Hematopoietic multipotent progenitor cell (in vitro differentiated cells): ENCODE measurements at places on chromosomes 16 and 17.

GRCh38 chr17:63933598-63933997, 1.5 kb upstream of the CD79B start:
- no peak for DNase-seq

DNA sequence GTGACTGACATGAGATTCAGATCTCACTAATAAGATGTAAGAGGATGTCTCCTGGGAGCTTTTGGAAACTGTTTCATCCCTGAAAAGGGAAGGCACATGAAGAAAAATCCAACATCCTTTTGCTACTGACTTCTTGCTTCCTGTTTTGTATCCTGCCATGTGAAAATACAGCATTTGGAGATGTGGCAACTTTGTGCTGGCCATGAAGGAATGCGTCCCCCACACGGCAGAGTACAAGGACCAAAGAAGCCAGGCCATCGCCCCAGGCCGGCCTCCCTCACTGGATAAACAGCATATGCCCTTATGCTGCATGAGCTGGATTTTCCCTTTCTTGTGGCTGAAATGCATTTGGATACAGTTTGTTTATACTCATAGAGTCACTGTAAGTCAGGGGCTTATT, 5.5 kb upstream of the HASPIN start:
- DNase-seq, result no peak

DNA sequence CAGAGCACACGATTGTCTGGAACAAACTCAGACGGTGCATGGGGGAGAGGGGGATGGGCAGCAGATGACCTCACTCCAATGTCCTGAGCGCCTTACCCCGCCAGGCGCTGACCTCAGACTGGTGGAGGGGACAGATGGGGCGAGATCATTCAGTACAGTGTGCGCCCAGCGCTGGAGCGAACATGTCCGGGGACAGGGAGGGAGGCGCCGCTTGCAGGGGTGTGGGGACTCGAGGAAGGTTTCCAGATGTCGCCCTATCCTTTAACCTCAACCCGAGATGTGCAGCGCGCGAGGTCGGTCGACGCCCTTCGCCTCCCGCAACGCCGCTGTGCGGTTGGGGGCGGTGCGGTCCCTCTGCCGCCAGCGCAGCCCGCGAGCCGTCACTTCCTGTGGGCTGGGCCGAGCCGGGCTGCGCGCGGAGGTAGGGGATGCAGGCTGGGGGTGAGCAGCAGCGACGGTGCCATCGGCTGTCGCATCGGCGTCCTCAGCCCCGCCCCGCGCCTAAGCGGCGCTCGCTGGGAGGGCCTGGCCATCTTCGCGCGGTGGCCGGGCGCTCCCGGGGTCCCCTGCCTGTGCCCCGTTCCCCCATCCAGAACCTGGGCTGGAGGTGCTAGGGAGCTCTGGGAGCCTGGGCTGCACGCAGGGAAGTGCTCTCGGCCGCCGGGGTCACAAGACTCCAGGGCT, 5.3 kb upstream of the CDR2L start:
- peak; percentile 83 for DNase-seq

DNA sequence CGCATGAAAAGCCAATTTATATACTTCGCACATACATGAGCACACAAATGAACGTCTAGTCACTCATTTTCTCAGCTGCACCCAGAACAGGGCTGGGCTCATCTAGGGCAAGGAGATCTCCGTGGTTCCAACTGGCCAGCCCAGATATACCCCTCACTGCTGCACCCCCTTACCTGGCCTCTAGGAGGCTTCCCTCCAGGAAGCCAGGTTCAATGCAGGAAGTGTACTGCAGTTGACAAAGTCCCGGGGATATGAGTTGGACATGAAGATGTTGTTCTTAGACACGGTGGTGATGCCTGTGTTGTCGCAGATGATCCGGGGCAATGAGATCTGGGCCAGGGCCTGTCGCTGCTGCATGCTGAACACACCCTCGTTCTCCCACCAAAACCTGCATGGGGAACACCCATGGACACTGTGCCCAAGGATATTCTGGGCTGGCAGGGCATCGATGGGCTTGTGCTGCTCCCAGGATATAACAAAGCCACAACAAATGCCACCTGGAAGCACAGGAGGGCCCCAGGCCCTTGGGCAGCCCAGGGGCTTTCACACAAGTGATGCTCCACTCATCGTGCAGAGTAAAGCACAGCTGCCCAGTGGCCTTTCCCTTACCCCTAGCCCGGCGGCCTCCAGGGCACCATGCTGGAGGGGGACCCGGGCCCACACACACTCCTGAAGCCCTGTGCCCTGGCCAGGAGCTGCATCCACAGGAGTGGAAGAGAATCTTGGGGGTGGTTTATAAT, 10.1 kb downstream of the MPO start:
- no peak for DNase-seq

GRCh38 chr17:70791748-70792443, 622.6 kb downstream of the KCNJ2 start:
- DNase-seq, result no peak

DNA sequence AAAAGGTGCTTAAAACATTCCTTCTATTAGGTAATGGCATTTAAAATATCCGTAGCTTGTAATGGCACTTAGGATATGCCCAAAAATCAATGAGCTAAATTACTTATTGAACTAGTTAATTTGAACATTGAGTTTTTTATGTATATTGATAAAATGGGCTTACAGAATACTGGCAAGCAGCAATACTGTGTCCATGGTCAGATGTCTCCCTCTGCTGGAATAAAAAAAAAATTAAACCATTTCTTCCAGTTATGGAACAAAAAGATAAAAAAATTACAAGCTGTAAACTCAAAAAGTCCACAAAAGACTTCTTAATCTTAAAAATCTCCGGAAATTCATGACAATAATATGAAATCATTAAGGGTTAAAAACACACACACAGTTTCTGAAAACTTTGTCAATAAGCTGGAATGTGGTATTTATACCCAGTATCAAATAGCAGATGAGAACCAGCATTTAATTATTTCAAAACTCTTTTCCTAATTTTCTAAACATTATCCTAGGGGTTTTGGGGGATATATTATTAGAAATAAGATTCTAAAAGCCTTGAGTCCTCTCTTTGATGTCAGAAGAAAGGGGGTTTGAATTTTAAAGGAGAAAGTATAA, 21.5 kb upstream of the PSMD7 start:
- DNase-seq, result no peak

GRCh38 chr17:79800325-79801155, 3.7 kb upstream of the CBX8 start:
- DNase-seq, result no peak

- DNase-seq, result no peak
Observed at GRCh38 chr17:56880571-56880970, 33.3 kb downstream of the TRIM25 start.

GRCh38 chr16:78142788-78143187, 43.3 kb downstream of the WWOX start:
- DNase-seq, result no peak

GRCh38 chr17:33628500-33629346, 335.6 kb upstream of the ASIC2 start:
- no peak for DNase-seq

DNA sequence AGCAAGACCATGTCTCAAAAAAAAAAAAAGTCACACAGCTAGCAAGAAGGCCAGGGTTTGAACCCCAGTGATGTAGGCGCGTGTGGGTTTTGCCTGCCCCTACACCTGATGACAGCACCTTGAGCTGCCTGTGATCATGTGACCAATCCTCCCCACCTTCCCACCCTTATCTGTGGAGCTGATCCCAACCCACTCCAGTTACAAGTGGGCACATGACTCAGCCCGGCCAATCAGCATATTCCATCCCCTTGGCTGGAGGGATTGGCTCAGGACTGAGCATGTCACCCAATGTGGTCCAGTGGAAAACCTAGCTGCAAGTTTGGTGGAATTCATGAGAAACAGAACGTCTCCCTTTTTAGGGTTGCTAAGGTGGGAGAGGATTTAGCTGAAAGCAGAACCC, 6.6 kb downstream of the TMEM114 start:
- no peak for DNase-seq

DNA sequence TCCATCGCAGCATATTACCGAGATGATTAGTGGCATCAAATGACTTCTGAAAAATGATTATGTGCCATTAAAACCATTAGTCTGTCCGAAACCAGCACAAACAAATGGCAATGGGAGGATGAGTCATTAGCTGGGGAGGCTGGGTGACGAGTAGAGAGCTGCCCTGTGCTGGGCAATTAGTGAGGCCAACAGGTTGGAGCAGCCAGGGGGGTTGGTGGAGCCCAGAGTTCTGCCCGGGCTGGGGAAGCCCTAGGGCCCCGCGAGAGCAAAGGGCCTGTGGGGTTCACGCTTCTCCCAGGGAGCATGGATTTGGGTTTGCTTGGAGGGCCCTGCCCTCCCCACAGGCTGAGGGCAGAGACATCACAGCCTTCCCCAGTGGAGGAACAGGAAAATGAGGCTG, 152.1 kb upstream of the RPL38 start:
- no peak for DNase-seq

DNA sequence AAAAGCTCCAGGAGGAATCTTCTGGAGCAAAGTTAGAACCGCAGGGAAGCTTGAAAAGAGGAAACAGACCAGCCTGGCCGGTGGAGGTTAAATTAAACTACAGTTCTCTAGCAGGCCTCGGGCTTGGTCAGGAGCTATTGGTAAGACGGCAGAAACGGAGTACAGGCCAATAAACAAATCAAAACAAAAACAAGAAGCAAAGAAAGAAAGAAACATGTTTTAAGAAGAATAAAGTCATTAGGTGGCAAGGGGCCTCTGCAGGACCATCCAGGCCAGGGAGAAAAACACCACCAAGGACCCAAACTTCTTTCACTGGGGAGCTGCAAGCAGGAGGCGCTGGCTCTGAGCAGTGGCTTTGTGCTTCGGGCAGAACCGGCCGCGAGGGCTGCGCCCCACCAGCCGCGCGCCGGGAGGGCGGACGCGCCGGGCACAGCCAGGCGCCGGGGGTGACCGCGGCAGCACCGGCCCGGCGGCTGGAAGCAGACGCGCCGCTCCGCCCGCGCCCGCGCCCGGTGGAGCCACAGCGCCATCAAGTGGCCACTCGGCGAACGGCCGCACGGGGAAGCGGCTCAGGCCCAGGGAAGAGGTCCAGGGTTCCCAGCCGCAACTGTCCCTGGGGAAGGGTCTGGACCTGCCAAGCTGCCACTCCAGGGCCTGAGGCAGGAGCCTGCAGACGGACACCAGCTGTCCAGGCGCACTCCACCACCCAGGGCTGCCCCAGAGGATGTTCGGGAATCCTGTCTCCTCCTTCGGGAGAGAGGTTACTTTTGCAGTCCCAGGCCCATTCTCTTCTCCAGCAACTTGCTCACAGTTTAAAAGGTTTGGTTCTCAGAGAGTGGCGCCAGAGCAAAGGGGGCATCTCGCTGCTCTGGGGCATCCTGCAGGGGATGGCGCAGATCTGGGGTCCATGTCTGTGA, 419.4 kb downstream of the SOX9 start:
- no peak for DNase-seq

DNA sequence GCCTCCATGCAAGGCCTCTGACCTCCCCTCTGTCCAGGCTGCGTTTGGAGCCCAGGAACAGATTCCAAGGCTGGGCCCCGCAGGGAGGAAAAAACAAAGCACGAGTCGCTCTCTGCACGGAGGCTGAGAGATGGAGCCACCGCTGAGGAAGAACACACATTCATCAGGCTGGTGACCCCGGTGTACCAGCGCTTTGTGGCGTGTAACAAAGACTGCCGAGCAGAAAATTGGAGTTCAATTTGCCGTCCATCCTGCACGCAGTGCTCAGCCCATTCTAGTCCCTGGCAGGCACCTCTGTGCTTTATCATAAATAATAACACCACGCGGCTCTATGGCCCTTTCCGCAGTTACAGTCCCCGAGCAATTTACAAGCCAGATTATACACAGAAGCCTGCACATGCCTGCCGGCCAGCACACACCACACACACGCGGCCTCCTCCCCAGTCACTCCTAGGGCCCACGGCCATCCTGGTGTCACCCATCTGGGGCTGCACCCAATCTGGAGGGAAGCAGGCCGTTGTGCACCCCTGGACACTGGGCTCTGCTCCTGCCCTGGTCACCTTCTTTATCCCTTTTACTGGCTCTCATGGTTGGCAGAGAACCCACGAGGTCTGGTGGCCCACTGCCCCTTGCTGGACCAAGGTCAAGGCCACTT, 124.4 kb downstream of the SDK2 start:
- no peak for DNase-seq

DNA sequence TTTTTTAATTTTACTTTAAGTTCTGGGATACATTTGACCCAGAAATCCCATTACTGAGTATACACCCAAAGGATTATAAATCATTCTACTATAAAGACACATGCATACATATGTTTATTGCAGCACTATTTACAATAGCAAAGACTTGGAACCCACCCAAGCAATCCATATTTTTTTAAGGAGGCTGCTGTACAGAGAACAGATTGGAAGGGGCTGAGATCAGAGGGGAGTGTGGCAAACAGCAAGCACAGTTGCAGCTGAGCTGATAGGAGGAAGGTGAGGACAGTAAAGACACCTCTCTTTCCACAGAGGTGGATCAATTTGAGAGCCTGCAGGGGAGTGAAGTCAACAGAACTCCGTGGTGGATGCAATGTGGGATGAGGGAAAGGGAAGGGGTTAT, 10.2 kb upstream of the TMEM238L start:
- no peak for DNase-seq

GRCh38 chr17:12644623-12645022, 21.1 kb upstream of the MYOCD start:
- no peak for DNase-seq

GRCh38 chr17:83081684-83082201, 2.3 kb downstream of the METRNL start:
- DNase-seq, result no peak

- no peak for DNase-seq
Observed at GRCh38 chr16:53629607-53630312, 73.9 kb downstream of the RPGRIP1L start.

DNA sequence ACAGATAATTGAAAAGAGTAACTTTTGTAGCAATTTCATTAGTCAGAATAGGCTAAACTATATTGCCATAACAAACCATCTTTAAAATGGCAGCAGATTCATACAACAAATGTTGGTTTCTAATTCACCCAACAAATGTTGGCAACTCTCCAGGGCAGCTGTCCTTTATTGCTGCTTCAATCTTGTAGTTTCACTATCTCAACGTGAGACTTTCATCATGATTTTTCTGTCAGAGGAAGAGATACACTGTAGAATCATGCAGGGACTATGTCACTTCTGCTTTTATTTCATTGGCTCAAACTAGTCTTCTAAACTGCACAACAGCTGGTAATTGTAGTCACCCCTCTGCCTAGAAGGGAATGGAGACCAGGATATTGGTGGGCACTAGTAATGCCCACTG, 174.2 kb downstream of the TANC2 start:
- peak; percentile 45 for DNase-seq

GRCh38 chr17:44539673-44540072, 17.6 kb upstream of the FZD2 start:
- DNase-seq, result no peak
